ENCODE measurements at places on chromosomes 6 and 20. TPM values are rescaled to one million over a fixed set of nuclear protein-coding genes. Genes with fewer than 3 reads are reported as not detected.

The ADGRF4 gene
- total RNA-seq, result not detected

GRCh38 chr20:354298-354977, 7.5 kb downstream of the NRSN2 start:
- peaks cover 3% of the 10 kb centered on the region for H3K36me3 ChIP-seq
- no peaks in the 10 kb centered on the region for H3K27me3 ChIP-seq

DNA sequence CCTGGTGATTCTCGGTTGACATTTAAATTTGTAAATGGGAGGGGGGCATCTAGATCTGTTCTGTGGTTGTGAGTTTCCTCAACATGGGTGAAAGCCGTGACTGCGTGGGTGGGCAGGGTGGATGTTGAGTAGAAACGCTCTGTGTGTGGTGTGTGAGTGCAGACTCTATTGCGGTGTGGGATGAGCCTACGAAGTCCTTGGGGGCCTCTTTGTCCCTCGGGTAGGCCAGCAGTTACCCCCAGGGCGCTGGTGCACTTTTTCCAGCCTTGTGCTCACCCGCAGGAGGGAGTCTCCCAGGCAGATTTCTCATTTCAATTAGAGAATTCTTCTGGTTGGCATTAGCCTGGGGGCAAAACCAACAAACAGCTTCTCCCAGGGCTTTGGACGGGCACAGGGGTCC, 10.6 kb downstream of the TOX2 start:
- no peak overlapping the region for H3K4me3 ChIP-seq
- no peak overlapping the region for H3K27ac ChIP-seq
- peaks cover 21% of the 10 kb centered on the region for H3K4me1 ChIP-seq
- no peaks in the 10 kb centered on the region for H3K36me3 ChIP-seq

The CITED2 gene
- 172 TPM for total RNA-seq

The SLC17A3 gene
- total RNA-seq, result not detected

- H3K27ac ChIP-seq, result no peak overlapping the region
- DNase-seq, result no peak
- no peaks in the 10 kb centered on the region for H3K36me3 ChIP-seq
- no peaks in the 10 kb centered on the region for H3K4me1 ChIP-seq
- H3K27me3 ChIP-seq, result no peaks in the 10 kb centered on the region
- no peak overlapping the region for H3K4me3 ChIP-seq
Observed at GRCh38 chr6:113104951-113105350, 752.2 kb upstream of the MARCKS start.

The HAO1 gene
- not detected for total RNA-seq

DNA sequence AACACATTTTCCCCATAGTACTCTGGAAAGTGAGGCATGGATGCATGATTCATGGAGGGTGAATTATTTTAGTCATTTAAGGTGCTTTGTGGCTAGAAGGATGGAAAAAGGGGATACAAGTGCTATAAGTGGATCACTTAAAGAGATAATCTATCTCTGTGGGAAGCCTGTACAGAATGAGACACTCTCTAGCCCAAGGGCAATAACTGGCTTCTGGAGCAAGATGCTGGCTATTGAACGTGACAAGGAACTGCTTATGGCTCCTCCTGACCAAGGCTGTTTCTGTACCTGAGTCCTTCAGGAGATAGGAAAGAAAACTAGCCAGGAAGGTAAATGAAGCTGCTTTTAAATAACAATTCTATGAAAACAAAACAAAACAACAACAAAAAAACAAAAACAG, 590.7 kb downstream of the EYS start:
- DNase-seq, result no peak
- H3K36me3 ChIP-seq, result no peaks in the 10 kb centered on the region
- no peak overlapping the region for H3K4me3 ChIP-seq
- H3K4me1 ChIP-seq, result no peaks in the 10 kb centered on the region

DNA sequence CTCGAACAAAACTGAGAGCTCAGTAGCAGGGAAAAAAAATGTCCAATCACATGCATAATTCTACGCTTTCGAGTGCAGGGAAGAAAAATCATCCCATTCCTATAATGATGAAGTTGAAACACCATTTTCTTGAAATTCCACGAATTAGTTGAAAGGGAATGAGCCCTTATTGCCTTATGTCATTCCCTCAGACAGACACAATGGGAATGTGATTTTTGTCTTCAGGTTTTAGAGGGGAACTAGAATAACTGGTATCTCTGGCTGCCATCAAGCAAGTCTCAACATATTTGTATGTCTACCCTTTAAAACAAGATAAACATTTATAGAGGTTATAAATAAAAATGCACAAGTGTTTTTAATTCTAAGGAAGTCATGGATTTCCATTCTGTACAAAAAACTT, 87.9 kb downstream of the KIF13A start:
- no peak overlapping the region for H3K27ac ChIP-seq
- no peak overlapping the region for H3K4me3 ChIP-seq
- H3K36me3 ChIP-seq, result no peaks in the 10 kb centered on the region
- no peaks in the 10 kb centered on the region for H3K27me3 ChIP-seq
- no peak for DNase-seq
- H3K4me1 ChIP-seq, result no peaks in the 10 kb centered on the region

GRCh38 chr6:67633058-67633457, 1002.0 kb upstream of the ADGRB3 start:
- no peaks in the 10 kb centered on the region for H3K36me3 ChIP-seq
- DNase-seq, result no peak
- no peak overlapping the region for H3K4me3 ChIP-seq
- H3K27me3 ChIP-seq, result no peaks in the 10 kb centered on the region
- no peaks in the 10 kb centered on the region for H3K4me1 ChIP-seq
- no peak overlapping the region for H3K27ac ChIP-seq

The TCF21 gene
- 34.5 TPM for total RNA-seq

The PTCHD4 gene
- total RNA-seq, result not detected

DNA sequence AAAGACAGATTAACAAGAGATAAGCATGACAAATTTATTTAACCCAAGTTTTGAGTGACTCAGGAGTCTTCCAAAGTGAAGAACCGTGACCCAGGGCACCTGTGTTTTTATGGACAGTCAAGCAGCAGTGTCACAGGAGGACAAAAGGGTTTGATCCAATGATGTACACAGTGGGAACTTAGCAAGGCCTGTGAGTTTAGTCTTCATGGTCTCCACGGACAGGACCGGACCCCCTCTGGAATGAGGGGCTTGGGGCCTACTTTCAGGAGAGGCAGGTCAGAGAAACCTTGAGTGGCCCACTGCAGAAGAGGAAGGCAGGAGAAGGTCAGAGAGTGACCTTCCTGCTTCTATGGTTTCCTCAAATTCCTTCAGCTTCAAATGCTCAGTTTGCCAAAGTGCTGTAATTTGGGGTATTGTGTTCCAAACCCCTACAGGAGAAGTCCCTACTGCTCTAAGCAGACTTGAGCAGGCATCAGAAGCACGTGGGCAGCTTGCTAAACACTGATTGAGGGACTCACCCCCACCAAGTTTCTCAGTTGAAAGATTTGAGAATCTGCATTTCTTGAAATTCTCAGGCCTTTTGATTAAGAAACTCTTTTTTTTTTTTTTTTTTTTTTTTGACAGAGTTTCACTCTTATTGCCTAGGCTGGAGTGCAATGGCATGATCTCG, 26.4 kb upstream of the ZMYND8 start:
- H3K27me3 ChIP-seq, result no peaks in the 10 kb centered on the region
- H3K27ac ChIP-seq, result peak overlapping the region; percentile 17
- H3K4me3 ChIP-seq, result no peak overlapping the region
- H3K4me1 ChIP-seq, result peaks cover 40% of the 10 kb centered on the region
- no peaks in the 10 kb centered on the region for H3K36me3 ChIP-seq
- DNase-seq, result no peak

The PNPLA1 gene
- total RNA-seq, result 1.0 TPM

DNA sequence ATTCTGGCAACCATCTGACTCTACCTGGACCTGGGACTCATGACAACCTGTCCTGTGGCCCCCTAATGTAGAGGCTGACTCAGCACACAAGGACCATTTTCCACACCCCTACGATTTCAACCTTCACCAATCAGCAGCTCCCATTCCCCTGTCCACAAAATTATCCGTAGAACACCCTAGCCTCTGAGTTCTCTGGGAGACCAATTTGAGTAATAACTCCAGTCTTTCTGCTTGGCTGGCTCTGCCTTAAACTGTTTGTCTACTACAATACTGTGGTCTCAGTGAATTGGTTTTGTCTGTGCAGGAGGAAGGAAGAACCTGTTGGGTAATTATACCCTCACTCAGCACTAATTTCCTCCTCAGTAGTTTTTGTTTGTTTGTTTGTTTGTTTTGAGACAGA, 99.3 kb upstream of the MRPS10 start:
- H3K36me3 ChIP-seq, result no peaks in the 10 kb centered on the region
- peaks cover 25% of the 10 kb centered on the region for H3K4me1 ChIP-seq
- no peak overlapping the region for H3K4me3 ChIP-seq
- no peaks in the 10 kb centered on the region for H3K27me3 ChIP-seq
- no peak for DNase-seq

DNA sequence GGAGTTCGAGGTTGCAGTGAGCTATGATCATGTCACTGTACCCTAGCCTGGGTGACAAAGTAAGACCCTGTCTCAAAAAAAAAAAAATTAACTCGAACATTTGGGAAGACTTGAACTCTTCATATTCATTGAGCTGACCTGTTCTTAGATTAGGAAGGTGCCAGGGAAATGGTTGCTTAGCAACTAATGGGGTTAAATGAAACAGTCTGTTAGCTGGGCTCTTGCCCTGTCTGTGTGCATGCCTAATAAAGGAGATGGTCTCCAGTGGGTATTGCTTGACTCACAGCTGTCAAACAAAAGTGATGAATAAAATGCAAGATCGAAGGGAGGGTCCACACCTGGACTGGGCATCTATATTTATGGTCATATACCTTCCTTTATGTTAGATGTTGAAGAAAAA, 101.8 kb downstream of the KLHL32 start:
- no peaks in the 10 kb centered on the region for H3K27me3 ChIP-seq
- H3K27ac ChIP-seq, result no peak overlapping the region
- H3K4me3 ChIP-seq, result no peak overlapping the region
- H3K36me3 ChIP-seq, result no peaks in the 10 kb centered on the region
- no peaks in the 10 kb centered on the region for H3K4me1 ChIP-seq
- DNase-seq, result no peak

The SAMD5 gene
- total RNA-seq, result 2.7 TPM

GRCh38 chr6:150857062-150857944, 8.2 kb upstream of the MTHFD1L start:
- DNase-seq, result no peak
- no peak overlapping the region for H3K4me3 ChIP-seq
- peaks cover 4% of the 10 kb centered on the region for H3K4me1 ChIP-seq
- peak overlapping the region; percentile 65 for H3K27ac ChIP-seq
- peaks cover 32% of the 10 kb centered on the region for H3K36me3 ChIP-seq
- H3K27me3 ChIP-seq, result no peaks in the 10 kb centered on the region

DNA sequence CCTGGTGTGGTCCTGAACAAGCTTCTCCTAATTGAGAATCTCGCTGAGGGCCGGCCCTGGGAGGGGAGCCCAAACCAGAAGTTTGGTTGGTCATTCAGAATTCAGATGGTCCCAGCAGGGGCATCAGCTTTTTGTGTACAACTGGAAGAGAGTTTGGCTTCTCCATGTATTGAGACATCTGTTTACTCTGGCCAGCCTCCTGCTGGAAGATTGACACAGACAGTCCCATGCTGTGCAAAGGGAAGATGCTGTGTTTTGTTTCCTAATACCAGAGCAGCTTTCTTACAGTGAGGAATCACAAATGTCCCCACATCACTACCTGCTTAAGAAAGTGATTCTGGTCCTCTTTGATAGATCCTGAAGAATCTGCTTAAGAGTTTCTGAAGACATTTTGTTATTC, 97.8 kb downstream of the PLEKHG1 start:
- H3K4me3 ChIP-seq, result peak overlapping the region; percentile 1
- H3K36me3 ChIP-seq, result no peaks in the 10 kb centered on the region
- peak overlapping the region; percentile 2 for H3K27ac ChIP-seq
- DNase-seq, result no peak
- peaks cover 96% of the 10 kb centered on the region for H3K4me1 ChIP-seq

DNA sequence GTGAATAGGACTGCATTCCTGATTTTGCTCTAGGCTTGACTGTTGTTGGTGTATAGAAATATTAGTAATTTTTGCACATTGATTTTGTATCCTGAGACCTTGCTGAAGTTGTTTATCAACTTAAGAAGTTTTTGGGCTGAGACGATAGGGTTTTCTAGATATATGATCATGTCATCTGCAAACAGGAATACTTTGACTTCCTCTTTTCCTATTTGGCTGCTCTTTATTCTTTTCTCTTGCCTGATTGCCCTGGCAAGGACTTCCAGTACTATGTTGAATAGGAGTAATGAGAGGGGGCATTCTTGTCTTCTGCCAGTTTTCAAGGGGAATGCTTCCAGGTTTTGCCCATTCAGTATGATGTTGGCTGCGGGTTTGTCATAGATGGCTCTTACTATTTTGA, 13.4 kb downstream of the HLA-DOB start:
- H3K27me3 ChIP-seq, result no peaks in the 10 kb centered on the region
- no peak overlapping the region for H3K27ac ChIP-seq
- H3K4me1 ChIP-seq, result no peaks in the 10 kb centered on the region
- H3K4me3 ChIP-seq, result no peak overlapping the region
- DNase-seq, result no peak

The PFDN4 gene
- 14.1 TPM for total RNA-seq

The FILIP1 gene
- total RNA-seq, result 0.43 TPM

The SPTLC3 gene
- 12.3 TPM for total RNA-seq

GRCh38 chr20:57503035-57503658, 21.8 kb downstream of the CTCFL start:
- no peak for DNase-seq
- no peaks in the 10 kb centered on the region for H3K36me3 ChIP-seq
- peaks cover 42% of the 10 kb centered on the region for H3K4me1 ChIP-seq
- peaks cover 5% of the 10 kb centered on the region for H3K27me3 ChIP-seq
- H3K4me3 ChIP-seq, result no peak overlapping the region

DNA sequence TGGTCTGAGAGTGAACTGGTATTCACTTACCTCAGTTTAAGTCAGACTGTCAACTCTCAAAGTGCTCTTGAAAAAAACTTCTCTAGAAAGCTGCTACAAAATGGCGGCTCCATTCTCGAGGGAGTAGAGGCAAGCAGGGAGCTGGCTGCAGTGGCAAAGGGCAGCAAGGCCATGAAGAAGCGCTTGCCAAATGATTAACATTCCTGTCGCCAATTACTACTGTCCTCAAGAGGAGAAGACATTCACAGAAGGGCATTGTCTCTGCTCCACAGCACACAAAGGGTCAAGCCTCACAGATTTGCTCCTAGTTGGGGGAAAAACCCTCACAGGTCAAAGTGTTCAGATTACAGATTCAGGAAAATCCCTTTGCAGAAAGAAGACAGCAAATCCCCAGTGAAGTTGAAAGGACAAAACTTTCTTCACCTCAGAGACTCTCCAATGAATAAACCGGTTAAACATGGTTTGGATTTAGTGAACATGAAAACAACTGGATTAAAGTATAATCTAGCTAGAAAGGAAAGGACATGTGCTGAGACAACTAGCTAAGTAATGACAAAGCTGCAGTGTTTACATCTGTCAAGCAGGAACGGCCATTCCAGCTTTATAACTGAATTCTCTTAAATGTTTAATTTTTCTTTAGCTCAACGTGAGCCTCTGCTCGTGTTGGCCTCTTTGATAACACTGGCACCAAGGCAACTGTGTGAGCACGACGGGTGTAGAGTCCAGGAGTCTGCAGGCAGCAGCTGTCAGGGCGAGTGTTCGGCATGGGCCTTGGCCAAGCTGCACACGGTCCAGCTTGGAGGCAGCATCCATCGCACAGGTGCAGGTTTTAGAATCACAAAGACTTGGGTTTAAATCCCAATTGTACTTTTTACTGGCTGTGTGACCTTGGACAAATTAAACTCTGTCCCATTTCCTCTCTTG, 37.6 kb downstream of the NR2E1 start:
- no peaks in the 10 kb centered on the region for H3K4me1 ChIP-seq
- no peaks in the 10 kb centered on the region for H3K27me3 ChIP-seq
- H3K4me3 ChIP-seq, result no peak overlapping the region
- DNase-seq, result no peak
- no peak overlapping the region for H3K27ac ChIP-seq

The ADTRP gene
- 7.4 TPM for total RNA-seq

GRCh38 chr20:2469991-2470422, 582 bp downstream of the SNRPB start:
- peaks cover 9% of the 10 kb centered on the region for H3K4me1 ChIP-seq
- no peaks in the 10 kb centered on the region for H3K27me3 ChIP-seq
- no peak for DNase-seq
- no peaks in the 10 kb centered on the region for H3K36me3 ChIP-seq
- peak overlapping the region; percentile 97 for H3K27ac ChIP-seq

The DSP gene
- 10.0 TPM for total RNA-seq
